ENCODE measurements at places on chromosomes 1 and 21.

DNA sequence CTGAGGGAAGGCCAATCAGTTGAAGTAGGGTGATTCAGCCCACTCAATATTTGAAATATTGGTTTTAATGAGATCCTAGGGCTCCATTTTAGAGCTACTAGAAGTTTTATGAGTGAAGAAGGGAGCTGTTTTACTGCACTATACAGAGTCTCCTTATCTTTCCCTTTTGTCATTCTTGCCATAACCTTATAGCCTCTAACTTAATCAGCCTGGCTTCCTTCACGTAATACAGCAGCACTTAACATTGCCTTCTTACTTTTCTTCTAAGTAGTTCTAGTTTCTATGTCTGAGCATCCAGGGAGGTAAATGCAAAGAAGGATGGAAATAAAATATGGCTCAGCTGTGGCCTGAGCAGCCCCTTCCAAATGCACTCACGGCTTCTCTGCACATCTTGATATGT, 299.3 kb downstream of the KIF26B start:
- no peak for DNase-seq

GRCh38 chr1:193707271-193708021, 521.0 kb upstream of the B3GALT2 start:
- DNase-seq = no peak

GRCh38 chr1:62844030-62844429, 60.1 kb downstream of the ATG4C start:
- DNase-seq = peak; percentile 27

DNA sequence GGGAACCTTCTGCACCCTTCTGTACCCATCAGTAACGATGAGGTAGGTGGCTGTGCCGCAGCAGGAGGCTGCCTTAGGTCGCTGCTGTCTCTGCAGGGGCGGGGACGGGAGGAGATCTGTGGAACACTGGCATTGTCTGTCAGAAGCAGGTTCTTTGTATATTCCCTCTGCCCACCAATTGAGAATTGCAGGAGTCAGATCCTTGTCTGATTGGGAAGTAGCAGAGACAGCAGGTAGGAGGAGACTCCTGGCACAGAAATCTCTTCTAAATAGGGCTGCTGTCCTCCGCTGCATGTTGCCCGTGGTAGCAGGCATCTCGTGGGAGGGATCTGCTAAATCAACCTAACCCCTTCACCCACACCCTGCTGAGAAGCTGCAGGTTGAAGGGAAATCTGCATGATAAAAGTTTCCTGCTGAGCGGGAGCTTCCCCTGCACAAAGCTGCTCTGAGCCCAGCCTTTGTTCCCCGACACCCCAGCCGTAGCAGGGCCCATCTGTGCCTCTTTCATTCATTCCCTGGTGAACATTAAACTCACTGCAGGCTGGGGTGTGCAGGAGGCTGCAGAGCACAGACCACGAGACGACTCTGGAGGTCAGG, 15.9 kb downstream of the SARS1 start:
- DNase-seq = no peak

- DNase-seq = no peak
These were observed 87.7 kb upstream of the EDN2 start for GRCh38 chr1:41572224-41572623.
